ENCODE measurements at places on chromosomes 11 and 22. TPM values are rescaled to one million over a fixed set of nuclear protein-coding genes. Genes with fewer than 3 reads are reported as not detected.

The OR51E1 gene
- total RNA-seq, result 0.55 TPM

DNA sequence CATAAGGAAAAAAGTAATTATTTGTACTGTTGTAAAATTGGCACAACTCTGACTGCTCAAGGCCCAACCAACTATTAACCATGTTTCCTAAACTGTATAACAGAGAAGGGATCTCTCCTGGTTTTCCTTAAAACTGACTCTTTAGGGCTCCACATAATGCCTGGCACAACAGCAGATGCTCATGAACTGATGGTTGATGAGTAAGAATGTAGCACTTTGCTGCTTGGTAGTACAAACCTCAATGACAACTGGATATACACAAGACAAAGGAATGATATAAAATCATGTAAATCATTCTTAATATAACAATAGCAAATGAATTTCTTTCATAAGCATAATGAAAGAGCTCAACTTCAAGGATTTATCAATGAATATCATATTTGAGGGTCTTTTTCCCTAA, 11.7 kb downstream of the MSANTD2 start:
- no peak overlapping the region for H3K4me3 ChIP-seq
- H3K27me3 ChIP-seq, result no peaks in the 10 kb centered on the region
- no peaks in the 10 kb centered on the region for H3K36me3 ChIP-seq
- DNase-seq, result no peak
- H3K4me1 ChIP-seq, result no peaks in the 10 kb centered on the region

DNA sequence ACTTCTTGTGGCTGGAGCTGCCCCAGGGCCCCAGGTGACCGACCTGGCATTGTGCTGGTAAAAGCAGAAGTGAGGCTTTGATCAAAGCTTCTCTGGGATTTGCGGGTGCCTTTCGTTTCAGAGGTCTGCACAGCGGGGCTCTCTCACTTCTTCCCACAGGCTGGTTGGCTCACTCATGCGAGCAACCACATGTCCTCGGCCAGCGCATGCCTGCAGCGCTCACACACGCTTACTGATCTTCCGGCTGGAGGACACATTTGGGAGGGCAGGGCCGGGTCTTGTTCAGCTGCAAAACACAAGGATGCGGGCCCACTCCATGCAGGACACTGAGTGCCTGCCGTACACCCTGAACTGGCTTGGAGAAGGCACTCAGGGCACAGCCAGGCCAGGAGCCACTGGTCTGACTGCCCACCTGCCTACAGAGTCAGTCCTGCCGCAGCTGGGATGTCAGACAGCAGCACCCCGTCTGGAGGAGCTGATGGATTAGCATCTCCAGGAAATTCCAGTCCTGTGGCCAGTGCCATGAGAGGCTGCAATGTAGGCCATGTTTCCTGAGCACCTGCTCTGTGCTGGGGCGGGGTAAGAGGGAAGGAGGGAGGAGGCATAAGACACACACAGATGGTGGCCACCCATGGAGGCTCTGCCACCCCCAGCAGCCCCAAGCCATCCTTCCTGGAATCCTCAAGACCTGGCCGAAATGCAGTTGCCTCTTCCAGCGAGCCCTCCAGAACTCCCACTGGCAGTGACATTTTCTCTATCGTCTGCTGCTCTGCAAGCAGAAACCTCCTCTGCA, 1383.2 kb downstream of the BRD1 start:
- no peaks in the 10 kb centered on the region for H3K27me3 ChIP-seq
- H3K4me1 ChIP-seq, result no peaks in the 10 kb centered on the region
- no peak for DNase-seq
- no peak overlapping the region for H3K4me3 ChIP-seq
- H3K36me3 ChIP-seq, result no peaks in the 10 kb centered on the region

GRCh38 chr11:92266806-92267205, 42.2 kb downstream of the FAT3 start:
- no peaks in the 10 kb centered on the region for H3K36me3 ChIP-seq
- H3K4me1 ChIP-seq, result no peaks in the 10 kb centered on the region
- H3K27ac ChIP-seq, result no peak overlapping the region
- no peak for DNase-seq
- no peak overlapping the region for H3K4me3 ChIP-seq
- no peaks in the 10 kb centered on the region for H3K27me3 ChIP-seq

All from testis (tissue), 5 donors.